ENCODE measurements at places on chromosomes 12 and 14.

DNA sequence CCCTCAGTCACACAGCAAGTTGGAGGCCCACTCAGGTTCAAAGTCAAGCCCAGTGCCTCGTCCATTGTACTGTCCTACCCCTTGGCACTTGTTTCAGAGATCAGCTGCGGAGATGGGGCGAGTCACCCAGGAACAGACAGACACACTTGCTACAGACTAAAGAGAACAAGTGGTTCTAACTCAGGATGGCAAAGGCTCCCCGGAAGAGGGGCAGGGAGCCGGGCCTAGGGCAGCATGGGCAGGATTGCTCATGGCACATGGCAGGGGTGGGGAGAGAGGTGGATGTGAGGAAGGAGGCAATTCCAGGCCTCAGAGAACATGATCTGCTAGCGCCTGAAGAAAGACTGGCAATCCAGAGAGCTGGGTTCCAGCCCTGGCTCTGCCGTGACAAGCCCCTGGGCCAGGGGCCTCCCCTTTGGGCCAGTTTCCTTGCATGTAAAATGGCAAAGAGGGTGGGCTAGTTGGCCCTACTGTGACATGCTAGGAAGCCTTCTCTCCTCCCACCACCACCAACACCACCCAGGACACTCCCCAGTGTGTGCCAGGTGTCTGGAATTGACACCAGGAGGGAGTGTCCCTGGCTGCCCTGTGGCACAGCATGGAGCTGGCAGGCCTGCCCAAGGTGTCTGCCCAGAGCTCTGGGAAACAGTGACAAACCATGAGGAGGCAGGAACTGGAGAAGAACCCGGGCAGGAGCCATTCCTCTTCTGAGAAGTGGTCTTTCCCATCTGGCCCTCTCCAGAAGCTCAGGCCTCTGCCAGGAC is 24.0 kb upstream of the IRF2BPL start:
- H3K4me1 ChIP-seq: peaks cover 4% of the 10 kb centered on the region
- H3K4me3 ChIP-seq: no peak overlapping the region
- H3K27ac ChIP-seq: peak overlapping the region; percentile 56
- no peaks in the 10 kb centered on the region for H3K27me3 ChIP-seq
- no peak for DNase-seq

DNA sequence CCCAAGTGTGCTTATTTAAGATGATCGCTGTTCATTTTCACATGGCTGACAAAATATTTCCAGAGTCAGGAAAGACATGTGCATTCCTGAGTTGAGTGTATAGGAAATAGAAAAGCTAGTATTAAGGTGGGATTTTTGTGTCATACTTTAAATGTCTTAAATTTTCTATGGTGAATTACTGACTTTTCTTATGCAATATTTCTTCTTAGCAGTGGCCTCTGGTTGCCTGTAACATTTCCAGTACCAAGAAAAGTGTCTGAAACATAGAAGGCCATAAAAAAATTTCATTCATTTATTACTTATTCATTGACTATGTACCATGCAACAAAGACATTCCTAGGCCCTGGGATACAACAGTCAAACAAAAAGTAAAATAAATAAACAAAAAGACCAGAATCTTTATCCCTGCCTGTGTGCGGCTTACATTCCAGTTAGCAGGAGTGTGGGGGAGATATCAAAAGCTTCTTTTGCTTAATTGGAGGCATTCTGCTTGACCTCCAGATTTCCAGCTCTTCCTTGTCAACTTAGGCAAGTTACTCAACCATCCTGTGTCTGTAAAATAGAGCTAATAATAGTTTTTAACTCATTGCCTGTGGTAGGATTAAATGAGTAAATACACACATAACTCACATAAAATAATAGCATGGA is 216.3 kb upstream of the FLRT2 start:
- no peaks in the 10 kb centered on the region for H3K4me1 ChIP-seq
- H3K27ac ChIP-seq: no peak overlapping the region
- no peaks in the 10 kb centered on the region for H3K27me3 ChIP-seq
- H3K36me3 ChIP-seq: no peaks in the 10 kb centered on the region
- DNase-seq: no peak
- no peak overlapping the region for H3K4me3 ChIP-seq

GRCh38 chr14:51482102-51482501 is 169.6 kb upstream of the FRMD6 start:
- H3K27ac ChIP-seq: no peak overlapping the region
- no peaks in the 10 kb centered on the region for H3K4me1 ChIP-seq
- H3K4me3 ChIP-seq: no peak overlapping the region
- H3K36me3 ChIP-seq: no peaks in the 10 kb centered on the region
- no peak for DNase-seq

- H3K27me3 ChIP-seq: no peaks in the 10 kb centered on the region
- 0 out of 2 replicates have a peak overlapping the region, but pooled peaks have one; percentile 6 for H3K27ac ChIP-seq
- no peak for DNase-seq
- peaks cover 85% of the 10 kb centered on the region for H3K36me3 ChIP-seq
- H3K4me3 ChIP-seq: no peak overlapping the region
Observed at GRCh38 chr12:104611671-104612070, 154.9 kb downstream of the CHST11 start.

GRCh38 chr14:92794961-92795360 is 856 bp downstream of the GOLGA5 start:
- H3K27me3 ChIP-seq: no peaks in the 10 kb centered on the region
- H3K4me1 ChIP-seq: peaks cover 23% of the 10 kb centered on the region
- H3K4me3 ChIP-seq: peak overlapping the region; percentile 97
- DNase-seq: no peak
- peaks cover 25% of the 10 kb centered on the region for H3K36me3 ChIP-seq

- no peak for DNase-seq
- H3K4me1 ChIP-seq: no peaks in the 10 kb centered on the region
- H3K4me3 ChIP-seq: no peak overlapping the region
- H3K27me3 ChIP-seq: peaks cover 18% of the 10 kb centered on the region
- H3K27ac ChIP-seq: no peak overlapping the region
Observed at GRCh38 chr14:103820908-103821307, 26.5 kb downstream of the PPP1R13B start.

DNA sequence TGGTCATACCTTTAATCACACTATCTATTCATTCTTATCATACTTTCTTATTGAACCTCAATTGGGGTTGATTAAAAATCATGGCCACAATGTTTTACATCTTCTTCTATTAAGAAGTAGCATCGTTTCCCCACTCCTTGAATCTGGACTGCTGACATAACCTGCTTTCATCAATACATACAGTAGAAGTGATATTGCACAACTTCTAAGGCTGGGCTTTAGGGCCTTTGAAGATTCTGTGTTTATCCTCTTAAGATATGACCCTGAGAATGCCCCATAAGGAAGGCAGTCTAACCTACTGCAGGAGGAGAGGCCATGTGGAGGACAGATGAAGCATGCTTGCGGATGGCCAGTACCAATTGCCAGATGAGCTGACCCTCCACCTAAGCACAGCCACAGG is 1142.8 kb upstream of the SEL1L start:
- H3K27ac ChIP-seq: no peak overlapping the region
- H3K4me3 ChIP-seq: no peak overlapping the region
- H3K27me3 ChIP-seq: no peaks in the 10 kb centered on the region

DNA sequence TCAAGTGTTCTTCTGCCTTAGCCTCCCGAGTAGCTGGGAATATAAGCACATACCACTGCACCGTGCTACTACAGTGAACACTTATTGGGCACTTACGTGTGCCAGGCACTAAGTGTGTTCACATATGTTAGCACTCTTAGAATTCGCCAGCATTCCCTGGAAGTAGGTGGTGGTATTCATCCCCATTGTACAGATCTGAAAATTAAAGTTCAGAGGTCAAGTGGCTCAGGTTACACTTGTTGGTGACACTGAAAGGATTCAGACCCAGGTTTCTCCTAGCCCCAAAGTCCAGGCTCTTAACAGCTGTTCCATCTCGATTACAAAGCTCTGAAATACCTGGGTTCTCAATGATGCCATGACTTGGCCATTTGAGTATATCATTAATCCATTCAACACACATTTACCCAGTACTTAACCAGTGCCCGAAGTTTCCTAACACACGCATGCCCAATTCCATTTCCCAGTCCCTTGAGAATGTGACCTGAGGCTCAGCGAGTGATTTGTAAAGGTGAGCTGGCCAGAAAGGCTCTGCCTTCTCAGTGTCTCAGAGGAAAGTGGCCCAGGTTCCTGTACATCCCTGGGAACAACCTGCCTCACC is 4.8 kb downstream of the MVK start:
- no peak for DNase-seq
- H3K4me3 ChIP-seq: no peak overlapping the region
- H3K4me1 ChIP-seq: peaks cover 16% of the 10 kb centered on the region
- no peak overlapping the region for H3K27ac ChIP-seq
- H3K36me3 ChIP-seq: peaks cover 66% of the 10 kb centered on the region
- H3K27me3 ChIP-seq: no peaks in the 10 kb centered on the region

Measured in DND-41 (cell line).